ENCODE measurements at places on chromosomes 5 and 9.

GRCh38 chr9:70954596-70955143 lies 166.8 kb downstream of the TRPM3 start:
- no peak for DNase-seq

DNA sequence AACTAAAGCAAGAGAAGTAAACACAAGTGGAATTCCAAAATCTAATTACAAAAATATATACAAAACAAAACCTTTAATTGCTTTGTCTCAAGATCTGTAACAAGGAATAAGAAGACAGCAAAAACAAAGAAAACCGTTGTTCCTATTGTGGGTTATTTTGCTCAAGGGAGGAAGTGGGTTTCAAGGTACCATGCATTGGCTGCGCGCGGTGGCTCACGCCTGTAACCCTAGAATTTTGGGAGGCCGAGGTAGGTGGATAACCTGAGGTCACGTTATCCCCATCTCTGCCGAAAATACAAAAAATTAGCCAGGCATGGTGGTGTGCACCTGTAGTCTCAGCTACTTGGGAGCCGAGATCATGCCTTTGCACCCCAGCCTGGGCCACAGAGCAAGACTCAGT lies 12.1 kb upstream of the IQGAP2 start:
- peak; percentile 6 for DNase-seq

DNA sequence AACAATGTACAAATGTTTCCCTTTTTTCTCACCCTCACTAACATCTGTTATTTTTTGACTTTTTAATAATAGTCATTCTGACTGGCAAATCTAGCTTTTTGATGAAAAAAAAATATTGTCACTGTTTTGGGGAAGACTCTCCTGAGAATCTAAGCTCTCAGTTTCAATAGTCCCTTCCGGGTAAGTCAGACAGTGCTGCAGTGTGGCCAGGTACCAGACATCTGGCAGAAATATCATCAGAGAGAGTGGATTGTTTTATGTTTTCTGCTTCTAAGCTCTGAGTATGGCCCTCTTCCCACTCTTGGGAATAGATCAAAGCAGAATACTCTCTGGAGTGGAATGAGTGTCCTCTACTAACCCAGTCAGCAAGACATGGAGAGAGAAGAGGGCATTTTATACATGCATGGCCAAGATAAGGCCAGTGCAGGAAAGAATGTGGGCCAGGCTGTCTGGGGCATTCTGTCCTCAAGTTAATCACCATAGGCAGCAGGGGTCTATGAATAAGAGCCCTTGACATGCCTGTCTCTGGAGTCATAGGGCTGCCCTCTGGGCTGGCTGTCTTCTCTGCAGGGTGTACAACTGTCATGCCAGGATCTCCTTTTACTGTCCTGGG lies 38.5 kb upstream of the OR2S2 start:
- DNase-seq, result no peak

DNA sequence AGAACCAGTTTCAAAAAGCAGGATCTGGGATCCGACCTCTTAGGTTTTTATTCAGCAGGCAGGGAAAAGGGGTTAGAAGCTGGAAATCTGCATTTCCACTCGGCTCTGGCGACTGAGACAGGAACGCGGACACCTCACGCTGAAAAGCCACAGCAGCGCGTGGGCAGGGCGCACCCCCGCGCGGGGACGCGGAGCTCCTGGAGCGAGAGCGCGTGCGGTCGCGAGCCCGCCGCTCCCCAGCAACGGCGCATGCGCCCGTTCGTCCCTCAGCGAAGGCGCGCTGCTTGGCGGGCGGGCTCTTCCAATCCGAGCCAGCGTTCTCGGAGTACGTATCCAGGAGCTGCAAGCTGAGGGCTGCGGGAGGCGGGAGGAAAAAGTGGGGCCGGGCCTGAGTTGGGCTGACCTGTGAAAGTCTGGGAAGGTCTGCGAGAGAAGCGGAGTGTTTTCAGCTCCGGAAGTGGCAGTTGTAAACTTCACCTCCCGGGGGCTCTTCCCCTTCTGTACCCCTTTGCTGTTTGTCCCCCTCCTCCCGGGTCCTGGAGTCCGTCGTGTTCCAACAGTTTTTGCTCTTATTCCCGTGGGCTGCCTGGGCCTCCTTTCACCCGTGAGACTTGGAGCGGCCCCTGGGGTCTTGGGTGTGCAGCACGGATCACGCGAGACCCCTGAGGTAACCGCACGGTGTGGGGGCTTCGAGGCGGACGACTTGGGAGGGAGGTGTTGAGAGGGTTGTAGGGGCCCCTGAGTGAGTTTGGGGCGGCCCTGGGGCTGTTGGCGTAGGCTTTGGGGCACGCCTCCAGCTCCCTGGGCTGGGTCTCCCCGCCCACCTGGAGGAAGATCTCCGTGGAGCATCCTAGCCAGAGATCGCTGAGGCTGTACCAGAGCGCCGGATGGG lies at the start of gene CCDC171:
Gene CCDC171, plus strand, starts transcription at position 408 of the 892 bp plus-strand sequence. CDS start 11,046 bp downstream, outside the sequence.
- peak; percentile 72 for DNase-seq

GRCh38 chr9:130446101-130446861 lies 1.5 kb downstream of the ASS1 start:
- no peak for DNase-seq

GRCh38 chr5:148827723-148828122 lies 1.3 kb downstream of the ADRB2 start:
- DNase-seq, result no peak

GRCh38 chr5:31981361-31981945 lies 192.7 kb downstream of the GOLPH3 start:
- no peak for DNase-seq

DNA sequence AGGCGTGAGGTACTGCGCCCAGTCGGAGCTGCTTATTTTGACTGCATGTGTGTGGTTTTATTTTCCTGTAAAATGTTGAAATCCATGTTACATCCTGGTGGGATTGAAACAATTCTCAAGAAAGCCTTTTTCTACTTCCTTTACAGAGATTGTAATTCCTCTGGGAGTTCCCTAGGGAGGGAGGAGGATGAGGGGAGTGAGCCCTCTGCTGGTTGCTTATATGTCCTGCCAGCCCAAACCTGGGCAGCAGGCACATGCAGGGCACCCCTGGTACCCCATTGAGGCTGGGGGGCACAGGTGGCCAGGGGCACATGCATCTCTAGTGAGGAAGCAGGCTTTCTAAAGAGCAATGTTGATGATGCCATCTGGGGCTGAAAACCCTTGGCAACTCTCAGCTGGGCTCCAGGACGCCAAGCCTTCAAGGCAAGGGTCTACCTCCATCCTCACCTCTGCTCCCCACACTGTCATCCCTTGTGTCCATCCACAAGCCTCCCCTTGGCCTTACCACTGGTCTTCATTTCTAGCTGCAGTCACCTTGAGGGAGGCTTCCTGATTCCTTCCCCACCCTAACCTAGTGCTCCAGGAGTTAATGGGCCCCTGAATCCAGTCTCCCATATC lies 84.7 kb upstream of the TNFSF8 start:
- no peak for DNase-seq

DNA sequence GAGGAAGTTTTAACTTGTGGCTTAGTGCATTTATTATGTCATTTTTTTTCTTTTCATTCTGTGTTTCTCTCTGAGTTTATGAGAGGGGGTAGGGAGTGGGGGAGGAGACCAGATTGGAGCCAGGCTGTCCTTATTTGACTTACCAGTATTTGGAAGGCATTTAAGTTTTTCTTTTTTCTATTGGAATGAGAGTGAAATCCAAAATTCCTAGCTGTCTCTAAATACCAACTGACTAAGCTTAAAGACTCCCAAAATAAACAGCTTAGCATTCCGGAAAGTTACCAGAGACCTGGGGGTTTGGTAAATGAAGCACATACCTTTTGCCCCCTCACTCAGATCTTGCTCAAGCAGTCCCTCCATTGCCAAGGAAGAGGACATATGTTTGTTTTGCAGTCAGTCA lies 581.9 kb upstream of the BRINP1 start:
- no peak for DNase-seq
